ENCODE measurements at places on chromosomes 13 and 19. TPM values are rescaled to one million over a fixed set of nuclear protein-coding genes. Genes with fewer than 3 reads are reported as not detected.

Gene ZNF787
- 15.9 TPM for total RNA-seq

Gene MISP
- 0.09 TPM for total RNA-seq

Gene ZNF567
- 6.6 TPM for total RNA-seq

Gene SPRED3
- 9.7 TPM for total RNA-seq

Gene ZGLP1
- total RNA-seq = 0.63 TPM

Gene APC2
- 0.27 TPM for total RNA-seq

Gene CCDC169
- total RNA-seq = 4.1 TPM

Gene SELENOV
- not detected for total RNA-seq

Gene PCDH17
- total RNA-seq = 1.4 TPM

Gene METTL21C
- total RNA-seq = 1.8 TPM

Gene AKAP8
- total RNA-seq = 12.3 TPM

Gene CEACAM1
- total RNA-seq = not detected

Gene SYNE4
- not detected for total RNA-seq

Gene CEACAM16
- total RNA-seq = not detected

Gene TPTE2
- not detected for total RNA-seq

Gene LGALS7B
- total RNA-seq = not detected

Gene CBY2
- total RNA-seq = not detected

Gene PSG3
- not detected for total RNA-seq

Gene POSTN
- total RNA-seq = 546 TPM

Gene ZNF730
- 0.16 TPM for total RNA-seq

Gene TRAPPC2B
- total RNA-seq = 11.7 TPM

Gene PSG11
- not detected for total RNA-seq

Gene TMED1
- total RNA-seq = 44.3 TPM

Gene DHRS12
- total RNA-seq = 3.8 TPM

Gene RXFP2
- not detected for total RNA-seq

Gene ZNF627
- total RNA-seq = 17.3 TPM

Measured in fibroblast of the aortic adventitia (primary cell).